H54 (cell line): ENCODE measurements at places on chromosomes 1 and 21.

GRCh38 chr21:28858424-28858823, 134.3 kb downstream of the LTN1 start:
- no peak for DNase-seq

- peak; percentile 30 for DNase-seq
Observed at GRCh38 chr1:66436378-66437135, 97.4 kb upstream of the SGIP1 start.

GRCh38 chr1:93522721-93523120, 74.8 kb downstream of the FNBP1L start:
- DNase-seq = no peak

DNA sequence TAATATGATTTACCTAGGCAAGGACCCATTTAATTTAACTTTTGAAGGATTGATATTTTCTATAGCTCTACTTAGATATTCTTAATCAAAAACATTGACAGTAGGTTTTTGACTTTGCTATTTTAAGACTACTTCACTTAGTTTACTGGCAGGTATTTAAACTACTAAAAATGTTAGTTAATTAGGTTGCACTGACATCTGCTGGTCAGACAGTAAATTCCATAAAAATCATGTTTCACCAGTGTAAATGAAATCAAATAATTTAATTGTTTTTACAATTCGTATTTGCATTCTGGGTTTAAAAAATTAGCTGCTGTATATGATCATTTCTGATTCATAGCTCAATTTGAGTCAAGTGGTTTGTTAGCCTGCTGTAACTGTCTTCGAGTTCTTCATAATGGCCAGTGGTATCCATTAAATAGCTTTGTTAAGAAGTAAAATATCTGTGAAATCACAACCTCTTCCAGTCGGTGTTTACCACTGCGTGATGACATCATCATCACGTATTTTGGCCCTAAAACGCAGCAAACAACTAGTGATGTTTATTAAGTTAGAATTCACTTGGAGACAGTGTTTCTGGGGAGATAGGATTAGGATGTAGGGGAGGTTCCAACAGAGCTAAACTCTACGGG, 26.2 kb downstream of the EXTL2 start:
- DNase-seq = no peak

GRCh38 chr1:155126556-155127104, 1.0 kb upstream of the EFNA1 start:
- no peak for DNase-seq

DNA sequence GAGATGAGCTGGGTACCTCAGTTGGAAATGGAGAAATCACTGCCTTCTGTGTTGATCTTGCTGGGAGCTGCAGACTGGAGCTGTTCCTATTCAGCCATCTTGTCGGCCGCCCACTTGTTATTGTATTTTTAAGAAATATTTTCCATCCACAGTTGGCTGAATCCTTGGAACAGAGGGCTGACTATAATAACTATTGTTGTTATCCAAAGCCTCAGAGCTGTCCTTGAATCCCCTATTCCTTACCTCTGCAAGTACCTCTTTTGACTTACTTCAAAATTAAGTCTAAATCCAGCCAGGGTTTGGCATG, 44.1 kb upstream of the GRHL3 start:
- no peak for DNase-seq

- no peak for DNase-seq
Observed at GRCh38 chr1:227322376-227322775, 4.1 kb upstream of the CDC42BPA start.

DNA sequence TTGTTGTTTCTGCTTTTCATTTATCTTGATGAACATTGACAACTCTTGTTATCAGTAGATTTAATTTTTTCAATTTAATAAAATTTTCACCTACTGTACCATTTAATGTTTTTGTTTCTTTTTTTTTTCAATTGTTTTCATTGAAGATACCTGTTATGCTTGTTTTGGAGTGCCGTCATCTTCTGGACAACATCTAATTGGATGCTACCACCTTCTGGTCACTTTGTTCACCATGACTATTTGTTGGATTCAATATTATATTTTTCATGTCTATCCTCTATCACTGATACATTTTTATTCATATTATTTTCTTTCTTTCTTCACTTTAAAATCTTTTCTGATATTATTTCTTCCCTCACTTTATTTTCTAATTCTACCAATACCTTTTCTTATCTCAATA, 14.0 kb downstream of the KRTAP21-2 start:
- no peak for DNase-seq

DNA sequence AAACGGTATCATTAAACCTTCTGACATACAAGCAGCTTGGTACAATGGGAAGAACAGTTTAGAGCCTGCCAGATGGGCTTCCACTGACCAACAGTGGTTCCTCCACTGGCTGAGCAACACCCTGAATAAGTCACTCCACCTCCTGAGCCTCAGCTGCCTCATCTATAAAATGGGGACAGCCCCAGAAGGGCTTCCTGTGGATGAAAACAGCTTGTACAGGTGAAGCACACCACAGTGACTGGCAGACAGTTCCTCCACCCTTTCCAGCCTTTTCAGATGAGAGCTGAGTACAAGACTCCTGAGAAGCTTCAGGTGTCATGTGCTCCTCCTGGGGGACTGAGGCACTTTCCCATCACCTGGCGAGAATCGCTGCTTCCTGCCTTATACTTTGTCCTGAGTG, 2.1 kb downstream of the CAPZB start:
- DNase-seq = no peak

GRCh38 chr1:59317780-59318179, 20.9 kb downstream of the FGGY start:
- no peak for DNase-seq

- no peak for DNase-seq
Observed at GRCh38 chr1:99496067-99496466, 149.8 kb upstream of the PALMD start.

DNA sequence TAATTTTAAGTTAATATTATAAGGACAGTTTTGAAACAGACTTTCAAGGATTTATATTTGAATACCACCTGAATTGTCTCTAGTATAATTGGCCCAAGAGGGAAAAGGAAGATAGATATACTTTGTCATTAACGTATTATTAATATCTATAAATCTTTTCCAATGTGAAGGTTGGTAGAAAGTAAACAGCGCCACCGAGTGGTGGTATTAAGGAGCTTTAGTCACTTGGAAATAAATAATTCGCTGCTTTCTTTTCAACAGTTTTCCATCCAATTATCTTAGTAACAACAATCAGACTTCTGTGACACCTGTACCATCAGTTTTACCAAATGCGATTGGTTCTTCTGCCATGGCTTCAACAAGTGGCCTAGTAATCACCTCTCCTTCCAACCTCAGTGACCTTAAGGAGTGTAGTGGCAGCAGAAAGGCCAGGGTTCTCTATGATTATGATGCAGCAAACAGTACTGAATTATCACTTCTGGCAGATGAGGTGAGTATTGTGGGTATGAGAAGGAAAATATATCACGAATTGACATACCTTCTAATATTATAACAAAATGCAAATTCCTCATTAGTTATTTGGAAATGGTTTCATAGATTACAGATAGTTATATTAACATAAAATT, 37.7 kb downstream of the SH3GLB1 start:
- DNase-seq = no peak

DNA sequence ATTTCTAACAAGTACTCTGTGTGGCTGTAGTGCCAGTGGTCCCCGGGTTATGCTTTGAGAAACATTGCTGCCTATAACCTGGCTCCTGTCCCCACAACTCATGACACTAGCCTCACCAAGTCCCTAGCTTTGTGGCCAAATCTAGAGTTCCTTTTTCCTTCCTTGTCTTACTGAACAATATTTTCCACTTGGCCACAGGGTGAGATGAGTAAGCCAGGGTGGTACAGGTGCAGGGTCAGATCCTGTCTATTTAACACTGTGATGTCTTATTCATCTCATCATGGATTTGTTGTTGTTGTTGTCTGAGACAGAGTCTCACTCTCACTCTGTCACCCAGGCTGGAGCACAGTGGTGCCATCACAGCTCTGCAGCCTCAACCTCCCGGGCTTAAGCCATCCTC, 18.6 kb downstream of the ARMH1 start:
- DNase-seq = no peak

DNA sequence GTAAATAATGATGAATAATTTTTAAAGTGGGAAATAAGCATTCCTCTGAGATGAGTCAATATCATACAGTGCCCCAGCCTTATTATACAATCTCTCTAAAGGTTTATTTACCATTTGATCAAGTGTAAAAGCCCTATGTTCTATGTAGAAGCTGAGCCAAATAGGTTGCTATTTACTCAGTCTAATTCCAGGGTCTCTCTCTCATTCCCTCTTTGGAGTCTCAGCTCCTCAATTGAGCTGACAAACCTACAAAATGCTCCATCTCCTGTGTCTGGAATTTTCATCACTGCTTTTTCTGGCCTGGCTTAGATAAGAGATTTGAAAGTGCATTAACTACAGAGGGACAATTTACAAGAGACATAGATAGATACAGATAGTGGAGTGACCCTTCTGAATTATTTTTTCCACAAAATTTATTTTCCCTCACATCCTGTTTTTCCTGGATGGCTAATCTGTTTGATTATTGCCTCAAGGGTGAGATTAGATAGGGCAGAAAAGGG, 24.8 kb upstream of the USH2A start:
- no peak for DNase-seq

DNA sequence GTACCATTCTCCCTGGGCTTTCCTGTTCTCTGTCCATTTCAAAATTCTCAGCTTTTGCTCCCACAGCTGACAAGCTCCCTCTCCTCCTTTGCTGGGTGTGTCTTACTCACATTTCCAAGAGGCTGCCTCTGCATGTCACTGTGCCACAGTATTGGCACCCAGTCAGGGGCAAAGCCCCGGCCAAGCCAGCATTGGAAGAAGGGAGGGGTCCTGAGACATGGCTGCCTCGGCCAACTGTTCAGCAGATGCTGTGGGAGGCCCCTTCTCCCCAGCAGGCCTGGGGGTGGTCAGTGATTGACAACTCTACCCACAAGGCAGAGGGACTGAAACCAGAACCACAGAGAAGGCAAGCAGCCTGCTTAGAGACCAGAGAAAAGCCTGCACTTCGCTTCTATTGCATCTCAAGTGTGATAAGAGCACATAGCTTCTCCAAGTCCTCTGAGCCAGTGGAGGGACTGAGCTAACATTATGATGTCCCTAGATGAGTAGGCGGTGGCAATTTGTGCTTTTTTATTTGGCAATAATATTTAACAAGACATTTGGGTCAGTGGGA, 294.1 kb downstream of the SIPA1L2 start:
- no peak for DNase-seq

- no peak for DNase-seq
Observed at GRCh38 chr1:183652107-183652506, 1.0 kb downstream of the APOBEC4 start.

DNA sequence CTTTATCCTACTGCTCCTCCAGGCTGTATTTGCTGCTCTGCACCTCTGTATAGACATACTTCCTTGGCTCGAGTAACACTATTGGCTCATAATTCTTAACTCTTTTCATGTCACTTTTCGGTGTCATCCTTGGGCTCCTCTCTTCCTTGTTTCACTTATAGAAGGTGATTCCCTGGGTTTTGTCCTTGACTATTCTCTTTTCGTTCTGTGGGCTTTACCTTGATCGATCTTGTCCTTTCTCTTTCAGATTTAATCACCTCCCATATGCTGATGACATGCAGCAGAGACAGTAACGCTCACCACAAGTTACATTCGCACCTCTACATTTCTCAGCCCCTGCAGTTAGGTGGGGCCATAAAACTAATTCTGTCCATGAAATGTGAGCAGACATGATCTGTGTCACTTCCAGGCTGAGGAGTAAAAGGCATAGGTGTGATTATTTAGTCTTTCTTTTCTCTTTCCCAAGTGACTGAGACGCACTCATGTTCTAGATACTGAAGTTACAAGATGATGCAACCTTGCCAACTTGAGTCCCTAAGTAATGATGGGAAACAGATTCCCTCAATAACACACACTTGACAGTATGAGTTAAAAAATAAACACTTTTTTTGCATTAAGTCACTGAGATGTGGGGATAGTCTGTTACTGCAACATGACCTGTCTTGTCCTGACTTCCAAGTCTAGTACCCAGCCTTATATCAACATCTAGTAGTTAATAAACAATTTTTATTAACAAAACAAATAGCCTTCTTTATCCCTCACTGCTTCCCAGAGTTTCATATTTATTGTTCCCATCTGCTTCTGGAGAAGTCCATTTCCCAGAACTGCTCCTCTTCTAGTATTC, 49.9 kb upstream of the HAO2 start:
- no peak for DNase-seq

GRCh38 chr1:54298284-54299033, 98.5 kb downstream of the MRPL37 start:
- no peak for DNase-seq

DNA sequence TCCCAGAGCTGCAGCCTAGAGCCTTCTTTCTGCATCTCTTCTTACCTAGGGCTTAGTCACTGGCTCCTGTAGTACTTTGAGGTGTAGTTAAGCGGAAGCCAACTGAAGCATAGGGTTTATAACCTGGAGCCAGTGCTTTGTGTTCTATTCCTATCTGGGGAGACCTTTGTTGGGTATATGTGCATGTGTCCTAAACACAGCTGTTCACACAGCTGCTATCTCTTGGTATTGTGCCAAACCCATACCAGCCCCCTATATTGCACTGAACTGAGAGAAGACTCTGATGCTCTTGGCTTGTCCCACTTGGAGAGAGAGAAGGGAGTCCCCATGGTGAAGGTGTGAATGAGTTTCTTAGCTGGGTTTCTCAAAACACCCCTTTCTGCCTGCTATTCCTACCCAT, 17.2 kb upstream of the NFASC start:
- DNase-seq = no peak

GRCh38 chr1:154178013-154178412, 13.9 kb downstream of the TPM3 start:
- DNase-seq = no peak

- DNase-seq = no peak
Observed at GRCh38 chr1:173996995-173997394, 25.2 kb downstream of the RC3H1 start.

DNA sequence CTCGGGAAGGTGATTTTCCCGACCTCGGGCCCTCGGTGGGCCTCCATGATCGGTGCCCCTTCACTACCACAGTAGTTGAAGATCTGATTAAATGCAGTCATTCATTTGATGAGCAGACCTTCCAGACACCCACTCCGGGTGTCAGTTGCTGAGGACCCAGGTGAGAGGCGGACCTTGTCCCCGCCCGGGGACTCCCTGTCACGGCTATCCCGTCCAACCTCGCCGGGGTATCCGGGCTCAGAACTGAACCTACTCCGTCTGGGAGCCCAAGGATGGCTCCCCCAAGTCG, 22.6 kb downstream of the RNU1-3 start:
- no peak for DNase-seq

DNA sequence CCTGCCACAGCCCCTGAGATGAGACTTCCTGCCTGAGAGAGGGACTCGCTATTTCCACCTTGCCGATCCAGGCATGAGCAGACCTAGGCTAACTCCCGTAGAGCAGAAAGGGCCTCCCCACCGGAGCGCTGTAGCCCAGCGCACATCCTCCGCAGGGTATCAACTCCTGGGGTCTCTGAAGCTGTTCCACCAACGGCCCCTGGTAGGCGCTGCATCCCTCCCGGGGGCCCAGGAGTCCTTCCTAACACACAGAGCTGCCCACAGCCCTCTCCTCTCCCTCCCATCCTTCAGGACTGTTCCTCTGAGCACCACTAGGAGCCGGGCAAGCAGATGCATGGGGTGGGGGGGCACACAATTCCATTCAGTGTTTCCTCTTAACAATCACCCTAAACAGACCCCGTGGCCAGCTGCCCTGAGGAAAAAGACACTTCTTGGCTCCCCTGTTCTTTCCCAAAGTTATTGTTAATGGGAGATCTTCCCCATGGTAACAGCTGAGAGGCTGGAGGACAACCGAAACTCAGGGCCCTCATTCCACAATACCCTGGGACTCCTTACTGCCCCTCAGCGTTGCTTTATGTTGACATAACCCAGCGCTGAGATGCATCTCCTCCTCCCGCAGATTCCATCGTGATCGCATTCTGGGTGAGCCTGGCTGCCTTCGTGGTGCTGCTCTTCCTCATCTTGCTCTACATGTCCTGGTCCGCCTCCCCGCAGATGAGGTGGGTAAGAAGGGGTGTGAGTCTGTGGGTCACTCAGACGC, 7.5 kb downstream of the MRAP start:
- no peak for DNase-seq
